IMR-90 (cell line): ENCODE measurements at places on chromosomes 11 and 22. TPM values are rescaled to one million over a fixed set of nuclear protein-coding genes. Genes with fewer than 3 reads are reported as not detected.

DNA sequence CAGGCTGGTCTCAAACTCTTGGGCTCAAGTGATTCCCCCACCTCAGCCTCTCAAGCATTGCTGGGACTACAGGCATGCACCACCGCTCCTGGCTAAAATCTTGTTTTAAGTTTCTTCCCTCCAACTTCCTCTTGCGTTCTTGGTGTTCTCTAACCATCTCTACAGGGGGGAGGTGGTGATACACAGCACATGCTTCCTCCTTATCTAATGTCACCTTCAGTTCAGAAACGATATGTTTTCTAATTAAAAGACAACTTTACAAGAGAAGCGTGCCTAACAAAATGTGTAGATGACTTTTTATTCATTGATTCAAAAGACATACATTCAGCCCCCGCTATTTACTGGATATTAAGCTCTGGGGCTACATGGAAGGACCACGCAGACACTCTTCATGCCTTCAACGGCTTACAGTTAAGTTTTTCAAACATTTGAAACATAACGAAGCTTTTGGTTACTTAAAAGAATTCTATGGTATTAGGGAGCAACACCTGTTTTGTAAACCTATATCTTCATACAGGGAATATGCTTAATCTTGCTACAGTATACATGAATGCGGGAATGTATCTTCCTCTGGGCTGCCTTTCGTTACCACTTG is 933 bp upstream of the DLAT start:
- DNase-seq: no peak

DNA sequence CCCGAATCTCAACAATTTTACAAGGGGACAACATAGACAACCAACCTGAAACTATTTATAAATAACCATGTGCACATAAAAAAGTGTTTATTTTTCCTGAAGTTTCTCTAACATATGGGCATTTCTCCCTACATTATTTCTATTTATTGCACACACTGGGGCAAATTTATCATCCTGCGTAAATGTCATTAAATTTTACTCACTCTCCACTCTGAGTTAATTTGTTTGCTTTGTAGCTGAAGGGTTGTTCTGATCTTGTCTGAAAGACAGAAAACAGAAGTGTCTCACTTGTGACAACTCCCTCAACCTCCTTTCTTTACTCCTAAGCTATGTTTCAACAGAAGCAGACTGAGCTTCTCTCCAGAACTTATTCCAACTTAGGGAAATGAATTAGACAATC is 194.2 kb downstream of the HIPK3 start:
- DNase-seq: no peak

Gene TNRC6B
- 14.7 and 17.0 TPM in 2 replicates for total RNA-seq

GRCh38 chr11:33329705-33330329 is 72.6 kb downstream of the HIPK3 start:
- DNase-seq: peak; percentile 72

Gene BIK
- total RNA-seq: 0.18 and 0.28 TPM in 2 replicates

GRCh38 chr11:125448136-125448535 is 47.9 kb downstream of the FEZ1 start:
- peak; percentile 75 for DNase-seq

Gene OR5M11
- total RNA-seq: not detected in 2 replicates

GRCh38 chr22:31447337-31447736 is 42.3 kb downstream of the EIF4ENIF1 start:
- no peak for DNase-seq

DNA sequence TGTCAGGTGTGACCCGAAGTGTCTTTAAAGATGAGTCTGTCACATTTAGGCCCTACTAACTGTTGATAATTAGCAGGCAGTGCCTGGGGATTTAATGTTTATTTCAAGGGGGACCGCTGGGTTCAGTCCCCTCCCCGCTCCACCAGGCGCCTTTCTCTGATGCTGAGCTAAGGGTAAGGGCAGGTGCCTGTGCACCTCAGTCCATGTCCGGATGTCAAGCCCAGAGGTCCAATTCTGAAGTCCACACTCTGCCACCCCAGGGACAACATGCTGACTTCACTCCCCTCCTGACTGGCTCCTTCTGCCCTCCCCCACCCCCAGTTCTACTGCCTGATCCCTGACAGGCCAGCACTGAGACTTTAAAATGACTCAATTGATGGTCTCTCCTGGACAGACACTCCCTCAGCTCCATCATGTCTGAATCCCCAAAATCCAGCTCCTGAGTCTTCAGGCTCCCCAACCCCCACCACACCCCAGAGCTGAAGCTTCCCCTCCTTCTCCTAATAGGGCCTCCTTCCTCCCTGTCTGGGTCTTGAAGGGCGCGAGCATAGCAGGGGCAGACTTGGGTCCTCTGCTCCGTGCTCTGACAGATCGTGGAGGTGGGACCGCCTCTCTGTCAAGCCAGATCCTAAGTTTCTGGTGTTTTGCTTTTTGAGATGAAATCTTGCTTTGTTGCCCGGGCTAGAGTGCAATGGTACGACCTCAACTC is 49.8 kb upstream of the ANO1 start:
- DNase-seq: no peak

Gene CLNS1A
- total RNA-seq: 66.7 and 188 TPM in 2 replicates

- DNase-seq: no peak
Measured at GRCh38 chr11:83681031-83681781, 395.0 kb upstream of the CCDC90B start.

DNA sequence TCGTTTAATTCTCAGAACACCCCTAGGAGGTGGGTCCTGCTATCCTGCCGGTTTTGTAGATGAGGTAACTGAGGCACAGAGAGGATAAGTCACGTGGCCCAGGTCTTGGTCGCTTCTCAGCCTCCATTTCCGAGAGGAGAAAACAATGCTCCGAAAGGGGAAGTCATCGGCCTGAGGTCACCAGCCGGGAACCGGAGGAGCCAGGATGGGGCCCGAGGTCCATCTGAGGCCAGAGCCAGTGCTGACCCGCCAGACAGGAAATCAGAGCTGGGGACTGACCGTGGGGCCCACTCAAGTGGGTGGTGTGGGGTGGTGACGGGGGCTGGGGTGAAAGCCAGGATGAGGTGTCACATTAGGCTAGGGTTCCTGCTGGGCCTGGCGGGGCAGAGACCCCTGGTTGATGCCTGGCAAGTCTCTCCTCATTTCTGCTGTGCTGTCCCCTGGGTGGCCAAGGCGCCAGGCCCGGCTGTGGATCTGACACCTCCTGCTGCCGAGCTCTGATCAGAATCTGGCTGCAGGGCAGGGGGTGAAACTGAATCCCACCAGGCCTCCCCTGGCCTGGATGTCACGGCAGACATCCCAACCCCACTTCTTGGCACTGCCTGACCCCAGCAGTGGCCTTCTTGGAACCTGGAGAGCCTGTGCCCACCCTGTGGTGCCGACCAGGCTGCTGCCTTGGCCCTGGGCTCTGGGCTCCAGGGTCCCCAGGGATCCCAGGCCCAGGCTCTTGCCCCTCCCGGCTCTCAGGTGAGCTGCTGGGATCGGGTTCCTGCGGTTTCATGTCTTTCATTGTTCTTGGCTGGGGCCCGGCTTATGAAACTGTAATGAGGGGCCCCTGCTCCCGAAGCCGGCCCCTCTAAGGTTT is 12.0 kb downstream of the TRIOBP start:
- DNase-seq: no peak

DNA sequence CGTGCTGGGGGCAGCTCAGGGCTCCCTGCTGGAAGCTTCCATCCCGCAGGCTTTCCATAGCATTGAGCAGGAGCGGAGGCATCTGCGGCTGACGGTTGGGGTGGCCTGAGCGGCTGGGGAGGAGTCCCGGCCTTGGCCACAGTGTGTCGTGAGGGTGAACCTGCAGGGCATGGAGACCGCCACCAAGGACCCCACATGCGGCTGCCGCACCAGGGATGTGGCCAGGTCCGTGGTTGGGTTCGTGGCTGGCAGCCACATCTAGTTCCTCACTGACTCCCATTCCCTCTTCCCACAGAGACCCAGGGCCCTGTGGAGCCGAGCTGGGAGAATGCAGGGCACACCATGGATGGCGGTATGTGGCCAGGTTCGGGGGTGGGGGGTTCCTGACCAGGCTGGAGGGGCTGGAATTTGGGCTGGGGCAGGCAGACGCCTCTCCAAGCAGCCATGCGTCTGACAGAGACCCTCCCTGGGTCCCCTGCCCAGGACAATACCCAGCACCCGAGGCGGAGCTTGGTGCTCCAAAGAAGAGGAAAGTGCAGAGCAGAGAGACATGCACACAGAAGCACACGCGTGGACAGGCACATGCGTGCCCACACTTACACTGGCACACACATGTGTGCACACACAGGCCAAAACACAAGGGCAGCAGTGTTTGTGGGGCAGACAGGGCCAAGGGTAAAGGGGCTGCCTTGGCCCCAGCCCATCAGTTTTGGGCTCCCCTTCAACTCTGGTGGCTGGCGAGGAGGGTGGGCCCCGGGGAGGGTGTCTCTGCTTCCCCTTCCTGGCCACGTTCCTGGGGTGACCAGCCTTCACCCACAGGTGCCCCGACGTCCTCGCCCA is 2.7 kb downstream of the MUC5B start:
- DNase-seq: no peak

Gene KCNK7
- not detected in 2 replicates for total RNA-seq

Gene SLC22A12
- not detected in 2 replicates for total RNA-seq

GRCh38 chr11:2380807-2381350 is 3.8 kb downstream of the CD81 start:
- no peak for DNase-seq

- peak; percentile 70 for DNase-seq
Measured at GRCh38 chr22:30947816-30948454, 20.6 kb downstream of the MORC2 start.

Gene C1QTNF4
- under 0.01 TPM in 1 of 2 replicates, not detected in the other for total RNA-seq

- no peak for DNase-seq
Measured at GRCh38 chr22:45516163-45516562, 13.5 kb downstream of the FBLN1 start.

Gene SULT4A1
- total RNA-seq: 1.1 TPM in 2 replicates

DNA sequence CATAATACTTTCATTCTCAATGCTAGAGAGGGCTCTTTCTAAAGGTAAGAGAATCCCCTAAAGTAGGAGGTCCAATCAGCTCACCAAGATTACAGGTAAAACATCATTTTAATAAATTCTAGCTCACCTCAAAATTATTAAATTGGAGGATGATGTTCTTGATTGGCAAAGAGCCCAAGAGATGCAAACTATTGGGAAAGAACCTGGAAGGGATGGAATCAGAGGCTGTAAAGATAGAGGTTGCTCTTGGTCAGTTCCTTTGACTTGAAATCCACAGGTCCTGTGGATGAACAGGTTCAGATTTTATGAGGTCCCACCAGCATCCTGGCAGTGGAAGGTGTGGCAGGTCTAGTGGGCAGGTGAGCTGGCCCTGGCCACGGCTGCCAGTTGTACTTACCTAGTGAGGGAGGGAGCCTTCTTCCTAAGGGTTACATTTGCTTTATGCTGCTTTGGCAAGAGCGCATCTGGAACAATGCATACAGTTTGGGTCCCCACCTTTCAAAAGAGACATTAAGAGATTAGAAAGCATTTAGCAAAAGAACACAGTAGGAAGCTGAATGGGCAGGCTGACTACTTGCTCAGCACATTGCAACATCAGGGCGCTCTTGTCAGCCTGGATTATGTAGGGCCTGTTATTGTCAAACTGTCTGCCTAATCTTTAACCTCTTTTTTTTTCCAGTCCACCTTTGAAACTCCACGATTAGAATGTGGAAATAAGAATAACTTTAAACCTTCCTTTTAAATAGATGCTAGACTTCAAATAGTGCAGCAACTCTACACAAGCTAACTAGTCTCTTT is 97.0 kb downstream of the RDX start:
- DNase-seq: peak; percentile 51

Gene CD151
- 789 and 1,150 TPM in 2 replicates for total RNA-seq

GRCh38 chr11:130467116-130467900 is 18.9 kb downstream of the ADAMTS15 start:
- DNase-seq: no peak

- no peak for DNase-seq
Measured at GRCh38 chr11:6627762-6628241, 8.6 kb upstream of the TPP1 start.

DNA sequence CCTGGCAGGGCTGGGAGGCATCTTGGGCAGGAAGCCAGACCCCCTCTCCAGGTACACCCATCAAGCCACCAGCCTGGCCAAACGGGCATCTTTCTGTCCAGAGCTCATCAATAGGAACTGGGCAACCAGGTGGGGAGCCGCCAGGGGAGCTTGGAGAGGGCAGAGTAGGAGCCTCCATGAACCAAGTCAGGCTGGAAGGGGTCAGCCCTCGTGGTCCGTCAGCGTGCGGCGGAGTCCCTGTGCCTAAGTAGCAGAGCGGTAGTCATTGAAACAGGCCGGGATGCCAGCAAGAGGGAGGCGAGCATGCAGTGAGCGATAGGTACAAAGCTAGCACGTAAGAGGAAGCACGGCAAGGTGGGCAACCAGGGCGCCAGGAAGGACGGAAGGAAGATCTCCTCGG is 1.7 kb downstream of the RTL6 start:
- no peak for DNase-seq

DNA sequence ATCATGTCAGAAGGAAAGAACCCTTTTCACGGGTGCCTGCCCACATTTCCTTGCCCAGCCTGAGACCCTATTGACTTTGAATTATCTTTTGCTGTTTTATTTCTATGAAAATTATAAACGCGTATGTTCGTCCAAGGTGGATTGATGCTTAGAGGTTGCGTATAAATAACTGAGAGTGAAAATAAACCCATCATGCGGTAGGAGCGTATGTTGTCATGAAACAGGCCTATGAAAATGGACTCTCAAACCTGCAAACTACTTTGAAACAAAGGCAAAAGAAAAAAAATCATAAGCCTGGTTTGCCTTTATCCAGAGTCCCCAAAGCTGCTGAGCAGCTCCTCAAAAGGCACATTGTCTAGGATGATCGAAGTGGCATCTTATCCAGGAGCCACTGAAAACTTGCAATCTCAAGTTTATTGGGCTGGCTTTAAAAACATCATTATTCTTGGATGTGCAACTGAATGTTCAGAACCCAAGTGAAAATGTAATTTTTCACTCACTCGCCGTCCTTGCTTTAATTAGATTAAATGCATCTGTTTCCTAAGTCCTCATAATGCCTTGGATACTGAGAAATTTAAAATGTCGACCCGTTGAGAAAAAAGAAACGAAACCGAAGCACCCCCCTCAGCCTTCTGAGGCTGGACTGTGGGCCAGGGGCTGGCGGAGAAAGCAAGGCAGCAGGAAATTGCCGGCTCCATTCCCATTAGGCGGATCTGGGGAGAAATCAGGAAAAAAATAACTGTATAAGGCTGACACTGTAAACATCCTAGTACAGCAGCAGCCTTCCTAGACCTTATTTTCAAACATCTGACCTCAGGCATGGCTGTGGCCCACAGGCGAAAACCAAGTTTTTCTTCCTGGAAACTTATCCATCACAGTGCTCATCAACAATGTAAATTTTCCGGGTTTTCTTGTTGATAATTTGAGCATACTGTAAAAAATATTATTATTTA is 82.9 kb upstream of the PPARA start:
- DNase-seq: no peak

- DNase-seq: peak; percentile 49
Measured at GRCh38 chr11:101436511-101437142, 147.2 kb downstream of the TRPC6 start.

- peak; percentile 31 for DNase-seq
Measured at GRCh38 chr11:14645015-14645912, 1.7 kb downstream of the PDE3B start.

Gene OR51Q1
- total RNA-seq: not detected in 2 replicates

Gene A4GALT
- total RNA-seq: 1.6 and 1.9 TPM in 2 replicates

GRCh38 chr22:30668386-30668710 is 673 bp upstream of the DUSP18 start:
- no peak for DNase-seq

GRCh38 chr11:65506290-65506771 is 7.5 kb downstream of the MALAT1 start:
- DNase-seq: no peak

Gene THRSP
- total RNA-seq: not detected in 2 replicates
